ENCODE measurements at places on chromosomes 11 and 22. TPM values are rescaled to one million over a fixed set of nuclear protein-coding genes. Genes with fewer than 3 reads are reported as not detected.
A peak's percentile ranks its signal among the peaks of the same experiment; 100 is the strongest.

Gene MS4A12
- total RNA-seq, result not detected

Gene POLDIP3
- 81.5 TPM for total RNA-seq

Gene ZFPL1
- 32.9 TPM for total RNA-seq

DNA sequence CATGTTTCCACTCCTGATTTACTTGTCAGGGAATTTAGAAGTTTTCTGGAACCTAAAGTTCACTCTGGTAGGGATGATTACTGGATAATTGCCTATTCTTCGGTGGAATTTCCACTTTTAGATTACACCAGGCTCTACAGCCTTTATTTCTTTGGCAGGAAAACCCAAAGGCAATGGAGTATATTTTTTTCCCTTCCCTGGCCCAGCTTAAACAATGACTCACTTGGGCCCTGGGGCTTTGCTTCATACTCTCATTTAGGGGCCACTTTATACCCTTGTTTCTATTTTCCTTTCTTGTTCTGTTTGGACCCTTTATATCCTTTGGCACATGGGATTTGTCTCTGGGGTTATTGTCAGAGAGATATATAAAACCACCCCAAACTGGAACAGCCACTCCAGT, 114.7 kb downstream of the CSTPP1 start:
- no peak for DNase-seq

- DNase-seq, result no peak
Measured at GRCh38 chr11:134730561-134731212, 318.6 kb upstream of the B3GAT1 start.

GRCh38 chr11:121595717-121596161, 143.0 kb upstream of the SORL1-AS1 start:
- DNase-seq, result no peak

- no peak for DNase-seq
Measured at GRCh38 chr11:131823772-131824171, 453.4 kb downstream of the NTM start.

Gene B4GALNT4
- total RNA-seq, result 32.2 TPM

GRCh38 chr11:23976841-23977271, 520.0 kb upstream of the LUZP2 start:
- no peak for DNase-seq

DNA sequence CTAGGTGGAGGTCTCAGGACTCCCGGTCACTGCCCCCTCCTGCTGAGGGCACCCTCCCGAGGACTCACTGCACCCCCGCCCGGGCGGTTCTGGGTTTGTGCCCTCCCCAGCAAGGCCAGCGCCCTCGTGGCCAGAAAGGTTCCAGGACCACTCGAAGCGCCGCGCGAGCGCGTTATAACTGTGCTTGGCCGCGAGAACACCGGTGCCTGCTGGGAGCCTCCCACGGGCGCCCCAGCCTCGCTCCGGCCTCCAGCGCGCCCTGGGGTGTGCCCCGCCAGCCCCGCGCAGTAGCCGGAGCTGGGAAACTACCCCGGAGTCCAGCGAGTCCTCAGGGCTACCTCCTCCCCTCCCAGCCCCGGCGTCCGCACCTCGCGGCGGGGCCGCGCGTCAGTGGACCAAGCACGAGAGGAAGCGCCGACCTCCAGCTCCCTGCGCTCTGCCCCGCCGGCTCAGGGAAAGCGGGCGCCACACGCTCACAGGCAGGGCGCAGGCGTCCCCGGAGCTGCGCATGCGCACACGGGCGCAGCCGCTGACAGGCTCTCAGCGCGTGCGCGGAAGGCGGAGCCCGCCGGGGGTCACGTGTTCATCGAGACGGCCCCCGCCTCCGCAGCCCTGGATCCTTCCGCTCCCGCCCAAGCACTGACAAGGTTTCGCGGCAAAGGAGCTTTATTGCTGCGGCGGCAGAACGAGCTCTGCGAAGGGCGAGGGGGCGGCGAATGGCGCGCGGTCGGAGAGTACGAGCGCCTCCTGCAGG, at the start of gene SCO2:
Gene SCO2 (minus strand): TSS at position 495 of the 754 bp plus-strand sequence. CDS start 1,187 bp downstream, outside the sequence.
- DNase-seq, result peak; percentile 99

Gene C11orf42
- total RNA-seq, result not detected

Gene FIBIN
- total RNA-seq, result 54.1 TPM

DNA sequence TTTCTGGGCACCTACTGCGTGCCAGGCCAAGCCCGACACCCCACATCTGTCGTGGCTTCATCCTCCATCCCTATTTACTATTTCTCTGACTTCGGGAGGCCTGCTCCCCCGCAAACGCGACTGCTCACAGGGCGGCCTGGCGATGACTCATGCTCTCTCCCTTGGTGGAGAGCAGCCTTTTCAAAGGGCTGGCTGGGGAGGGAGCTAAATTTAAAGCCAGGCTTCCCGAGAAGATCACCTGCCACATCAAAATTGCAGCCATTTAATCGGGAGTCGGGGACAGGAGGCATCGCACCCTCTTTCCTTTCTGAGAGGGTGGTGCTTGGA, 24.9 kb upstream of the SHISAL1 start:
- DNase-seq, result no peak

Gene ZFTA
- 30.2 TPM for total RNA-seq

Gene EFCAB6
- 4.4 TPM for total RNA-seq

Gene POU2AF3
- 3.1 TPM for total RNA-seq

Gene ASPHD2
- 1.2 TPM for total RNA-seq

Gene KCNJ5
- total RNA-seq, result 2.5 TPM

- no peak for DNase-seq
Measured at GRCh38 chr11:122336706-122337105, 220.7 kb upstream of the BLID start.

DNA sequence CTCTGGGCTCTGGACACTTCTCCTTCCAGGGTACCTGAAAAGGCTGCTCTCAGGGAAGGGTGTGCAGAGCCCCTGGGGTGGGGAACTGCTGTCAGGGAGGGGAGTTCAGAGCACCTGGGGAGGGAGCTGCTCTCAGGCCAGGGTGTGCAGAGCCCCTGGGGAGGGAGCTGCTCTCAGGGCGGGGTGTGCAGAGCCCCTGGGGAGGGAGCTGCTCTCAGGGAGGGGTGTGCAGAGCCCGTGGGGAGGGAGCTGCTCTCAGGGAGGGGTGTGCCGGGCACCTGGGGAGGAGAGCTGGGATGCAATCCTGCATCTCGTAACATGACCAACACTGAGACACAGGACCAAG, 764.2 kb downstream of the BRD1 start:
- DNase-seq, result no peak

Gene DGCR8
- total RNA-seq, result 37.6 TPM

DNA sequence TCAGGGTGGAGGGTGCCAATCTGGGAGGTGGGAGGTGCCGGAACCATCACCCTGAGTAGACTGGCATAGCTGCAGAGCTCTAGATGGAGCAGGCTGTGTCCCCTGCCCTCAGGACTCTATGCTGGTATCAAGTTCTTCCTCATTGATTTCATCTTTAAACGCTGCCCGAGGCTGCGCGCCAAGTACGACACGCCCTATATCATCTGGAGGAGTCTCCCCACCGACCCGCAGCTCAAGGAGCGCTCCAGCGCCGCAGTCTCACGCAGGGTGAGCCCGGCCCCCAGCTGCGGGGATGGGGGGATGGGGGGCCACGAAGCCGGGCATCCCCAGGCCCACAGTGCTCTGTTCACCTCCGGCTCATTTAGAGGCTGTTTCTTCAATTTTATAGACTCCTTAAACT, 52.5 kb downstream of the GRAMD4 start:
- no peak for DNase-seq

GRCh38 chr11:77487790-77488189, 13.9 kb upstream of the PAK1 start:
- DNase-seq, result no peak

Gene OR10AG1
- total RNA-seq, result not detected

DNA sequence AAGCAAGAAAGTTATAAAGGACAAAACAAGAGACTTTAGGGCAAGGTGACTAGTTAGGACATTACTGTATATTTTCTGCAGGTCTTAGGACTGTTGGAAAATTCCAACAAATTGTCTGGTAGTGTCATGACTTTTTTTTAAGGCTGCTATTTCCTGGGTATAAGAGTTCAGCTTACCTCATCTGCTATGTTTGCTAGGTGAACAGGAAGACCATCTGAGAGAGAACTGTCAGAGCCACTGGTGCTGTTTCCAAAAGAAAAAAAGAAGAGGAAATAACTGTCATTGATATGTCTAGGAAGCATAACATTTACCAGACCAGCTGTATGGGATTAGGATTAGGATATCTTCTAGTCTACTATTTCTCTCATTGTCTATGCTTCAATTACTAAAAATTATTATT, 26.3 kb upstream of the MTCH2 start:
- DNase-seq, result no peak

Gene C22orf31
- total RNA-seq, result not detected

DNA sequence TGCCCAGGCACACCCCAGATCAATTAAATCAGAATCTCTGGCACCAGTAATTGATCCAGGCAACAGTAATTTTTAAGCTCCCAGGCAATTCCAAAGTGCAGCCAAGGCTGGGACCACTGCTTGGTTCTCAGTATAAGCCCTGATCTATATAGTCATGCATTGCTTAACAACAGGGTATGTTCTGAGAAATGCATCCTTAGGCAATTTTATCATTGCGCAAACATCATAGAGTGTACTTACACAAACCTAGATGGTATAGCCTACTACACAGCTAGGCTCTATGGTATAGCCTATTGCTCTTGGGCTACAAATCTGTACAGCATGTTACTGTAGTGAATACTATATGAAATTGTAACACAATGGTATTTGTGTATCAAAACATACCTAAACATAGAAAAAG, 651 bp upstream of the C11orf42 start:
- no peak for DNase-seq

DNA sequence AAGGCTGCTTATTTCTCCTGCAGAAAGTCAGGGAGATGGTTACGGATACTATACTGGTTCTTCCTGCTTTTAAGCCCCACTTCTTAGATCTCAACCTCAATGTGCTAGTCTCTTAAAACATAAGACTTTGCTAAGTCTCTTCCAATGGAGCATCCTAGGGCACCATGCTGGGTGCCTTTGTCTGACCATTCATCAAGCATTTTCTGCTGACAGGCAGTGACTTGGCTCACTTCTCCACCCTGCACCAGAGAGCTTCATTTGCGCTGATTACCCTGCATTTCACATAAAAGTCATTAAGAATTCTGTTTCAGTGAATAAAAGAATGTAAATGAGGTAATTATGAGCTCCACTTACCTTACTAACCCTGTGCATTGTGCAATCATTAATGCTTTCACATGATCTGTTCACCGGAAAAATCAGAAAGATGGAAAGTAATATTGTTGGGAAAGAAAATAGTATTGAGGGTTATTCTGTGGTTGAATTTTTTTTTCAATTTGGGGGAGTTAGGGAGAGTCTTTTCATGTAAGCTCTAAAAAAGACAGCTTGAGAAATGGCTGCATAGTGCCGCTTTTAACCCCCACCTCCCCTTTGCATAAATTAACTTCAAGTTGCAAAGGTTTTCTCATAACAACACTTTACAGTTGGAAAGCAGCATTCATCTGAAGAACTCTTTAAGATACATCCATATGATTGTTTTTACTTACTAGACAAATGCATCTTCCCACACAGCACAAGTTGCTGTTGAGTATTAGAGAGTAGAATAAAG, 677.3 kb upstream of the KIRREL3 start:
- no peak for DNase-seq

Gene NCF4
- total RNA-seq, result 30.4 TPM

DNA sequence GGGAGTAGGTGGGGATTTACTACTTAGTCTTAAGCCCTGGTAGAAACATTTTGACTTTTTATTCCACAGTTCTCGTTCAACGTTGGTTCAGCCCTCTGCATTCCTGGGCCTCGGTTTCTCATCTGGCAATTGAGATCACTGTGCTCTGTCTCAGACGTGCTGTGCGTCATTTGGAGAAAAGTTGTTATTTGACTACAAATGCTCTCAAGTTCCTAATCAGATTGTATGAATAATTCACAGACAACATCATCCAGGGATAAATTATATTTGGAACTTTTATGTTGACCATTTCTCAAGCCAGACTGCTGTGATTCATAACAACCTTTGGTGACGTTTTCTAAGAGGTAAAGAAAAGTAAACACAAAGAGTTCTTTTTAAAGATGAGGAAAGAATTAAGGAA, 69.2 kb downstream of the BLID start:
- DNase-seq, result no peak

- no peak for DNase-seq
Measured at GRCh38 chr11:47225552-47226400, 11.0 kb downstream of the DDB2 start.

DNA sequence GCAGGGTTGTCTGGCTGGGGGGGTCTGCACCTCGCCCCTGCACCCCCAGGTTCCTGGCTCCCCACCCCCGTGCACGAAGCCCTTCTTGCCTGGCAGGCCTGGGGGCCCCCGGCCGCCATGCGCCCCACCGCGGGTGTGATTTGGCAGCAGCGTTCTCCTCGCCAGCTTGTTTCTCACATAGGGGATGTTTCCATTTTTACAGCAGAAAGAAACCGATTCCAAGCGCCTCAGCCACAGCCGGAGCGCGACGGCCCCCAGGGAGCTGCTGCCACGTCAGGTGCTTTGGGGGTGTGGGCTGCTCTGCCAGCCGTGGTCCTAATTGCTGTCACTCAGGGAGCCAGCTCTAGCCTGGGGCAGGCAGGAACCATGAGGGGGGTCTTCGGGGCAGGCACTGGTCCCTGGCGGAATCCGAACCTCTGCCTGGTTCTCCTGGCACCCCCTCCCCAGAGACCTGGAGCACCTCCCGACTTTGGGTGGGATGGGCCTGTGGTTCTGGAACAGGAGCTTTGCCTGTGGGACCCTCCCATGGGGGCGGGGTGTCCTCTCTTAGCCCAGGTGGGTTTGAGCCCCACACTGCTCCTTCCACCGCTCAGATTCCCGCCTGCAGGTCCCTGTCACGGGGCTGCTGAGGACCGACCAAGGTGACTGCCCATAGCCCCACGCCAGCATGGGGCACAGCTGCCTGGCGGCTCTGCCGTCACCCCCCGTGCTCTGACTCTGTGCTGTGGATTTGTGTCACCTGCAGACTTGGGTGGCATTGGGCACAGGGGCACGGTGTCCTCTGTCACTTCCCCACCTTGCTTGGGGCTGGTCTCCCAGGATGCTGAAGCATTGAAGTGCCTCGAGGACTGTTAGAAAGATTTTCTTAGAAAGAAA, 54.0 kb downstream of the RTN4R start:
- no peak for DNase-seq

Measured in sciatic nerve (tissue), 2 donors.